ENCODE measurements at places on chromosomes 6 and 20.
A peak's percentile ranks its signal among the peaks of the same experiment; 100 is the strongest.

DNA sequence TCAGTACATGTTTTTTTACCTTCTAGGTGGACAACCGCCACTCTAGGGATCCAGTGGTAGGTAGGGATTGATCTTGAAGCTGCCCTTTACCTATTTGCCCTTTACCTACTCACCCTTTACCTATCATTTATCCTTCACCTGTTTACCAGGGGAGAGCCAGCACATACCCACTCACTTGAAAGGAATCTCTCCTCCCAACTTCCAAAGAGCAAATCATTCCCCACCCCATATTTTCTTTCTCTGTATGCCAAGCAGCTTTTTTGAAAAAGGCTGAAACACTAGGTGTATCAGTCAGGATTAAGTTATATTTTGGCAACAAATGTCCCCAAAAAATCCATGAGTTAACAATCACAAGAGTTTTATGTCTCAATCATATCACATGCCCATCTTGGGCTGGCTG is 10.5 kb upstream of the EPM2A start:
- DNase-seq = no peak

- DNase-seq = no peak
These were observed 2.8 kb downstream of the RIOK1 start for GRCh38 chr6:7392402-7392801.

DNA sequence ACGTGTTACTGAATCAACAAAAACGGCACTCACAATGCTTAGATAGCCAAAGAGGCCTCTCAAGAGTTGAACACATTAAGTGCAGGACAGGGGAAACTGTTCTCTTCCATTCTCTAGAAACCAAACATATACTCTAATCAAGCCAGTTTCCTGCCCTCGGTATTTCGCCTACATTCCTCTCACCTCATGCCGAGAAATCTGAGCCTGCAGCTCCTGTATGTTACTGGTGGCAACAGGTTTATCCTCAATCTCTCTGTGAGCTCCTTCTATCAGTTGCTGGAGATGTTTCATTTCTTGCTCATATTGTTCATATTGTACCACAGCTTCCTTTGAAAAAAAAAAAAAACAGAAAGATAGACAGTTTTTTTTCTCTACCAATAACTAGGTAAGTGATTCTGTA is 328.9 kb downstream of the SYNE1 start:
- no peak for DNase-seq

- DNase-seq = no peak
These were observed 102.3 kb upstream of the ZNF217 start for GRCh38 chr20:53695797-53696527.

DNA sequence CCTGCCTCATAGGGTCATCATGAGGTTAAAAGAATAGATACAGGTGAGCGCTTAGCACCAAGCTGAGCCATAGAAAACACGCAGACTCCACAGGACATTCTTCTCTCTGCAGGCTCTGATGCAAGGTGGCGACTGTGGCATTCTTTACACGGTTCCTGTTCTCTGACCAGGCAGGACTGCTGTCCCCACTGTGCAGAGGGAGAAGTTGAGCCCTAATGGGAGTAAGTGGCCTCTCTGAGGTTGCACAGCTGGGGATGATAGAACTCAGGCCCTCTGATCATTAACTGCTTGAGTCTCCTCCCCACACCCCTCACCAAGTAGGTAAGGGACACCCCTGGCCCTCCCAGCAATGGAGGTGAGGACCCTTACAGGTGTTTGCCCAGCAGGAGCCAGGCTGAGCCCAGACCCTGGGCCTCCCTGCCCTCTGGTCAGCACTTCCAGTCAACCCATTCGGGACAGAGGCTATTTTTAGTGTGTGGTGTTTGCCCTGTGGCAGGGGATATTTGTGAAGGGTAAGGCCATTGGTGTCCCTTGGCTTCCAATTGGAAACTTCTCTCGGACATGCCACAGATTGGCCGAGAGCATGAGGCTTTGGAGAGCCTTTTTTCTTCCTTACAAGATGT is 116.8 kb downstream of the VEGFA start:
- no peak for DNase-seq

DNA sequence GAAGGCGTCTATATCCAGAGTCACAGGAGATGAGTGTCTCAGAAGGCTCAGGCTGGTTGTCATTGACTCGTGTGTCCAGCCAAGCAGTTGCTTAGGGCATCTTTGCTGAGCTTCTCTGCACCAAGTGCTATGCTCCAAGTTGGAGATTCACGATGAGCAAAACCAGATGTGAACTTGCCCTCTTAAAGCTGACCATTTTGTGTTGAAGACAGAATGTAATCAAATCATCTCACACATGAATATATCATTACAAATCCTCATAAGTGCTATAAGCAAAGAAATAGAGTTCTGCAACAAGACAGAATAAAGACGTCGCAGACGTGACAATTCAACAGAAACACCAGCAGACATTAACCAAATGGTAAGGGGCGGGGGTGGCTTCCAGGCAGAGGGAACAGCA is 103.9 kb downstream of the ALDH8A1 start:
- no peak for DNase-seq

DNA sequence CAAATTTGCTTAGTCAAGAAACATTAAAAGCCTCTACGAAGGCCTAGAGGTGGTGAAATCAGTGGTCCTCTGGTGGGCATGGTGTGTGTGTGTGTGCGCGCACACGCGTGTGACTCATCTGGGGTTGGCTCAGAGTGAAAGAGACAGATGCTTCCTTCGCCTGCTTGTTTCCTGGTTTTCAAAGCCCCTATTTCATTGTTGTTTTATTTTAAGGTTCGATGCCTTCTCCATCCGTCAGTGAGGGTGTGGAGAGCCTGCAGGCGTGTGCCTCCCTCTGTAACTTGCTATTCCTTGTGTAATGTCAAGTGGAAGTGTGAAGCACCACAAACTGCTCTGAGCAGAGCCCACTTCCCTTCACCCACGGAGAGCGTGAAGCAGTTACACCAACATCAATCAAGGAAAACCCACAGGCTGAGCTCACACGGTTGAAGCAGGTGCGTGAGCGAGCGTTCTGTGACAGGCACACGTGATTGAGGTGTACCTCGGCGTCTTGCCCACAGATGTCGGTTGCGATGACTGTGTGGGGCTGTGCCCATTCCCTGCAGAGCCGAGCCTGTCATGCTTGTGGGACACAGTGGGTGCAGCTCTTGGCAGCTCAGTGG is 233.9 kb downstream of the PRL start:
- peak; percentile 16 for DNase-seq

- DNase-seq = no peak
These were observed 1.8 kb upstream of the TGM3 start for GRCh38 chr20:2293971-2294370.

DNA sequence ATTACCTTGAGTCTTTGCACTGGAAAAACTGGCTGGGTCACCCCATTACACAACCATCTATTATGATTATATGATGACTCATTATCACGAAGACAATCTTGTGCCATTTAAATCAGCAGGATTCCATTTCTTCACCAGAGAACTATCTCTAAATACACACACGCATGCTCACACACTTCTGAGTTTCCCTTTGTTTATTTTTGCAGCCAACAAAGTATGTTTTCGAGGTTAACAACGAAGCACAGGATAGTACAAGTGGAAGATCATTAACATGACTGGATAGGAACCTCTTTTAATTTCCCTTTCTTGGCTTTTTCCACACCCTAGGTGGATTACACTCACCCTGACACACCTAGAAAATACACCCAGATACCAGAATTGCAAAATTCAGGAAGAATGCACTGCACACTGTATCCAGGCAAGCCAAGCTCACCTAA is 18.9 kb downstream of the PERP start:
- no peak for DNase-seq

GRCh38 chr20:24832518-24832917 is 116.6 kb upstream of the CST7 start:
- DNase-seq = no peak

DNA sequence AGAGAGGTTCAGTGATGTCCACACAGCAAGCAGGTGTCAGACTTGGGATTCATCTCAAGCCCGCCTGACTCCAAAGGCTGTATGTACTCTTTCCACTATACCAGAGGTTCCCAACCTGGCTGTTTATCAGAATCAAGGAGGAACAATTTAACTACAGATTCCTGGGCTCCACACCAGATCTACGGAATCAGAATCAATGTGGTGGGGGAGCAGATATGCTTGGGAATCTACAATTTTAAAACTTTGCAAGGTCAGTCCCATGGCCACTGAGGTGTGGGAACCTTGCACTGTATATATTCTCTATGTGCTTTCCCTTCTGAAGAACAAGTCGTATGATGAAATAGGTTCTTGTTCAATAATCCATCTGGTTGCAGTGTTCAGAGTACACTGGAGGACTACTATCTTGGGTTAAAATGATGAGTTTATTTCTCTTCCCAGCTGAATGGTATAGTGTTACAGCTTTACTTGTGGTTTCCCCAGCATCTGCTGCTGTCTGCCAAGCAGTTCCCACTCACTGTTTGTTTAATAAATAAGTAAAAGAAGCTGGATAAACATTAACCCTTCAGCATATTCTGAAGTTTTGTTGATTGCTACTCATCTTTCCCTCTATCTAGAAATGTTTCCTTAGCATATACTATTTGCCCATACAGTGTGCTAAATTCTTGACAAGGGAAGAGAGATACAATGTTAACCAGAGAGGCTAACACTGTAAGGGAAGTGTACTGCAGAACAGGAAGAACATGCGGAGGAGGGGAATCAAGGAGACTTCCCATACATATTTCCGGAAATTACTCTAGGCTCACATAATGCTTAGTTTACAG is 9.9 kb downstream of the TTI1 start:
- DNase-seq = no peak

- DNase-seq = no peak
These were observed 93.3 kb downstream of the SESN1 start for GRCh38 chr6:109001291-109001894.

- DNase-seq = no peak
These were observed 25.6 kb upstream of the FUCA2 start for GRCh38 chr6:143536866-143537691.

DNA sequence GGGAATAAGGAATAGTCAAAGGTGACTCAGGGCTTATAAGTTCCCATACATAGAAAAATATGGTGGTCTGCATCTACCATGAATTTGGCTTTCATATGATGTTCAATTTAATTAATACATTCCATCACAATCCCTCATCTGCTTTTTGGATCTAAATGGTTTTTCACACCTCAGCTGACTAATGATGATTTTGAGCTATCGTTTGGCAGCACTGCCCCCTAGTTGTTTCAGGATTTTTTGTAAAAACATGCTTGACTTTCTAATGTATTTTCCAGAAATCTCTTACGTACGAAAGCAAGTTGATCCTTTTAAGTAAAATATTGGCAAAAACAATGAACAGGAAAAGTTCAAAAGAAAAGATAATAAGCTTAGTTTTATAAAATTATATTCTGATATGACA is 408.6 kb upstream of the ADGRB3 start:
- no peak for DNase-seq

DNA sequence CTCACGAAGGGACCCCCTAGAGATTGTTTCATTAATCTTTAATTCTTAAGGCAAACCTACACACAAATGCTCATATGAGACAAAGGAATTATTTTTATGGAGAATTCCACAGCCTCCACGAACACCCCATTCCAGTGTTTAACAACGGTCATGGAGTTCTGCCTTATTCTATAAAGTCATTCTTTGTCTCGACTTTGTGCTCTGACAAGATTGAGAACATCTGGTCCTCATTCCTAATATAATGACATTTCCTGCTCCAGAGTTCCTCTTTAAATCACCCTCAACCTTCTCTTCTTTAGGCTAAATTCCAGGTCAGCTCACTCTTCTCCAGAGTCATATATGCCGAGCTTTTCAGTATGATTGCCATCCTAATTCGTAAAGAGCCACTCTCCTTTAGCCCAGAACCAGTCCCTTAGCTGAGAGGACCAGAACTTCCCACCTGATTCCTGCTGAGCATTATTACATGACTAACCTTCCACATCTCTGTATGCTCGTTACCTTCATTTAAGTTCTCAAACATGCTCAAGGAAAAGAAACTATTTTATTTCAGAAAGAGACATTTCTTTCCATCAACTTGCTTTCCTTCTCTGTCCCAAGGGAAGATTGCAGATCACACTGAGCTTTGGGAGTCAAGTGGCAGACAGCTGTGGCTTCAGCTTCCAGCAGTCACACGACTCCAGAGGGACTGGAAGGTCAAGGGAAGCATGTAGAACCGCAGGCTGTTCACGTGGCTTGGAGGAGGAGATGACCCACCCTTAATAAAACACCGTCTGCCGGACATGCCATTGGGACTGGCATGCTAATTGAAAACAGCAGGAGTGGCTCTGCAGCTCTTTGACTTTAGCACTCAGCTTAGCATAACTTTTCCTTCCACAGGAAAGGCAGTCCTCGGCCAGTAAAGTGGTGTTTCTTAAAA is 467.1 kb upstream of the HSF2 start:
- DNase-seq = no peak

DNA sequence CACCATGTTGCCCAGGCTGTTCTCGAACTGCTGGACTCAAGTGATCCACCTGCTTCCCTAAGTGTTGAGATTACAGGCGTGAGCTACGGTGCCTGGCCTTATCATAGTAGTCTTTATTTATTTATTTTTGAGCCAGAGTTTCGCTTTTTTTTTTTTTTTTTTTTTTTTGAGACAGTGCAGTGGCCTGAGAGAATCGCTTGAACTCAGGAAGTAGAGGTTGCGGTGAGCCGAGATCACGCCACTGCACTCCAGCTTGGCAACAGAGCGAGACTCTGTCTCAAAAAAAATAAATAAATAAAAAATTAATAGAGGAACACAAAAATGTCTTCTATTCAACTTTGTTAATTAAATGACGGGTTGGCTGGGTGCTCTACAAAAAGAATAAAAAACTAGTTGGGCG is 12.9 kb downstream of the MAPRE1 start:
- no peak for DNase-seq

GRCh38 chr6:26183237-26183580 is 96.0 kb downstream of the HFE start:
- DNase-seq = no peak

DNA sequence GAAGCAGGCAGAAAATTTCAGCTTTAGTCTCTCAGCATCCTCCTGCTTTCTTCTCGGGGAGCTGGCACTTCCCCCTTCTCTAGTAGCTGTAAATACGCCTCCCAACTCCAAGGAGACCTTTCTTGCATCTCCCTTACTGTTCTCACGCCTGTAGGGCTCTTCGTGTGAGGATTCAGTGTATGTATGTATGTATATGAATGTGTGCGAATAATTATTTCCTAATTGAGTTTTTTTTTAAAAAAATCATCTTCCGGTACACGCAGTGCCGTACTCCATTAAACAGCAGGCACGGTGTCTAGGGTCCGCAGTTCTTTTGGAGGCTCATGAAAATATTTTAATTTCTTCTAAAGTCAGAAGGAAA is 85.4 kb downstream of the HFE start:
- DNase-seq = no peak

DNA sequence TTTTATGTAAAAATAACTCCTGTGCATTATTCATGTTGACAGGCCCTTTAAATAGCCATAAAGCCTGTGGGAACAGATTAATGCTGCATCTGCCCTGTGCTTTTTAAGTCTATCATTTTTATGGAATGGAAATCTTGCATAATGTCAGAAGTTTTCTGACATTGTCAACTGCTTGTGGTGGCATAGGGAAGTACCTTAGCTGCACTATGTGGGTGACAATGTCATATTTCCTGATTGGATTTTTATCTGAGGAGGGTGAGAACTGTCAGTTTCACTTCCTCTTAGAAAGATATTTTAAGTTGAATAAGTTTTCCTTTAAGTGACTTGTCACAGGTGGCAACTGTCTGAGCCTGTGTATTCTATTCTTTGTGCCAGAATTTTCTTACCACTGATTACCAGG is 267.9 kb downstream of the PLCB1 start:
- no peak for DNase-seq

All from activated CD8-positive, alpha-beta memory T cell treated with anti-CD3 and anti-CD28 coated beads for 4 hours (primary cell).